RWPE1 (cell line): ENCODE measurements at places on chromosomes 2 and 18.

- DNase-seq: peak; percentile 22
Measured at GRCh38 chr18:31684279-31685096, at the start of gene B4GALT6. Gene B4GALT6 (minus strand): TSS chr18:31684581. CDS start chr18:31684426, 155 bp downstream.

DNA sequence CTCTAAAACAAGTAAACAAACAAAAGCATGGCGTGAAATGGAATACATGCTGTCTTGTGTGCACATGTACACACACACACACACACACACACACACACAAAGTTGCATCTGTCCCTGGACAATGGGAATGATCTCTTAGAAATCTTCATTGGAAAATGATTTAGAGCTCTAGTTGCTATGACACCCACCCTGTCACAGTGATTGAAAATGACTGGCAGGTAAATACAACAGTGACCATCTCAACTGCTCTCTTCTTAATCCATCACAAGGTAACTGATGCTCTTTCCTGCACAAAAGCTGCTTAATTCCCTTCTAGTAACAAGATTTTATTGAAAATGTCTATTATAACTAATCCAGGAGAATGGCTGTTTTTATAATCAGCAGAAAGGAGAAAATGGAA, 1011.7 kb upstream of the GYPC start:
- no peak for DNase-seq

DNA sequence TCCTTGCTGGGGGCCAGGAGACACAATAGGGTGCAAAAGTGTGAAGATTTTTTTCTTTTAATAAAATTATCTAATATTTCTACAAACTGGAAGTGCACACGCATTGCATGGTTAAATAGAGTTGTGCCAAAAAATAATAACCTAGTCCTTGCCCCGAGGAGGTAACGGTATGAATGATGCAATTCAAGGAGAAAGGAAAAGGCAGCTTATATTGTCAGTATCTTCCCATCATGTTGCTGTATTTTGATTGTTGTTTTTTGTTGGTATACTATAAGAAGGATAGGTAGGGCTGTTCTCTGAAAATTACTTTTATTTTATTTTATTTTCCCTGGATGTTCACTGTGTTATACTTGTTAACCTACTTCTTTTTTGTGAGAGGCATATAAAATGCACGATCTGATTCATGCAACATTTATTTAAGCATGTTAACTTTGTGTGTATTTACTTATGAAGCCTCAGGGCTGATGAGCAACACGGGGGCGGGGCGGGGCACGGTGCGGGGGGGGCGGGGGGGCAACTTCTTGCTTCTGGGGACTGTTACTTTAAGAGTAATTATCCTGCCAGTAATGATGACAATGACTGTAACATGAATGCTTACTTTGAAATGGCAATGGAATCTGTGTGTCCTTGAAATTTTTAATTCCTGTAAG, 118.6 kb downstream of the AQP4 start:
- DNase-seq: peak; percentile 57

- no peak for DNase-seq
Measured at GRCh38 chr2:236887531-236887930, 198.2 kb upstream of the COPS8 start.
